ENCODE measurements at places on chromosomes 3 and 15.
A peak's percentile ranks its signal among the peaks of the same experiment; 100 is the strongest.

DNA sequence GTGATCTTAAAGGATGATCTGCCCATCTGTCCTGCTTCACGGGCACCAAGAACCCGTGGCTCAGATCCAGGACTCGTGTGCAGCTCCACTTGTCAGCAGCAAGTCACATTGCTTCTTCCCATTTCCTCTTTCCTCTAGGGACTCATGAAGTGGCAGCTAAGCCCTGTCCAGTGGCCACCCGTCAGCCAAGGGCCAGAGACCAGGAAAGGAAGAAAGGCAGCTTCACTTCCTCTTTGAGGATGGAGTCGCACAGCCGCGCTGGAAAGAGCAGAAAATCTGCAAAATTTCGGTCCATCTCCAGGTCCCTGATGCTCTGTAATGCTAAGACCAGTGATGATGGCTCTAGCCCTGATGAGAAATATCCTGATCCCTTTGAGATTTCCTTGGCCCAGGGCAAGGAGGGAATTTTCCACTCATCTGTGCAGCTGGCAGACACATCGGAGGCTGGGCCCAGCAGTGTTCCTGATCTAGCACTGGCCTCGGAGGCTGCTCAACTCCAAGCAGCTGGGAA, 28.5 kb downstream of the IL16 start:
- no peak for DNase-seq

DNA sequence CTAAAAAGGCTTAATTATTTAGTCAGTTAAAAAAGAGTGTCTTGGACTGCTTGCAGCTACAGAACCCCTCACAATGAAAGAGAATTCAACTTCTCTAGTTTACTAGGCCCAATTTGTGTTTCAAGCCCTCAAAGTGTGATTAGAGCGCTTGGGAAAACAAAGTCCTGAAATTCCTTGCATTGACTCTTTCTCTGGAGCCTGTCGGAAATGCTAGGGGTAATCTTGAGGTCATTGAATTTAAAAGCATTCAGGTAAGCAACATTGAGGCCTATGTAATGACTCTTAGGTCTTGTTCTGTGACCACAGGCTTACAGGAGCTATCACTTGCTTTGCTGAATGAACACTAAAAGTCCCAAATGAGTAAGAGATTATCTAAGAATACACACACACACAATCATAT, 186.0 kb downstream of the NLGN1 start:
- DNase-seq = no peak

GRCh38 chr3:37535526-37536432, 325.9 kb upstream of the CTDSPL start:
- DNase-seq = no peak

DNA sequence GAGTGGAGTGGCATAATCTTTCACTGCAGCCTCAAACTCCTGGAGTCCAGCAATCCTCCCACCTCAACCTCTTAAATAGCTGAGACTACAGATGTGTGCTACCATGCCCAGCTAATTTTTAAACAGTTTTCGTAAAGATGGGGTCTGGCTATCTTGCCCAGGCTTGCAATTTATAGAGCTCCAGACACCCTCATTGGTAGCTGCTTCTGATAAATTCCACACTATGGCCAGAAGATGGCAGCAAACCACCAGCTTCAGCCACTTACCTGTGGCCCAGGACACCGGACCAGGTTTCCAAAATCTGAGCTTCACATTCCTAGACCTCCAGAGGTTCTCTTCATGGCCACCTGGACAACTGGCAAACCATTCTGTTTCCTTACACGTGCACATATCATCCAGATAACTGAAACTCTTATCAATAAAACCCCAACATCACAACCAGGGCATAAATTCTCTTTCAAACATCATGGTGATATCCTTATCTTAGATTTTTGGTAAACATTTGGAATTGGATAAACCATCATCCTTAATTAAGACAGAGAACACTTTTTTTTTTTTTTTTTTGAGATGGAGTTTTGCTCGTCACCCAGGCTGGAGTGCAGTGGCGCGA, 28.9 kb downstream of the FBXW12 start:
- DNase-seq = peak; percentile 87
